ENCODE measurements at places on chromosomes 1 and 21.

DNA sequence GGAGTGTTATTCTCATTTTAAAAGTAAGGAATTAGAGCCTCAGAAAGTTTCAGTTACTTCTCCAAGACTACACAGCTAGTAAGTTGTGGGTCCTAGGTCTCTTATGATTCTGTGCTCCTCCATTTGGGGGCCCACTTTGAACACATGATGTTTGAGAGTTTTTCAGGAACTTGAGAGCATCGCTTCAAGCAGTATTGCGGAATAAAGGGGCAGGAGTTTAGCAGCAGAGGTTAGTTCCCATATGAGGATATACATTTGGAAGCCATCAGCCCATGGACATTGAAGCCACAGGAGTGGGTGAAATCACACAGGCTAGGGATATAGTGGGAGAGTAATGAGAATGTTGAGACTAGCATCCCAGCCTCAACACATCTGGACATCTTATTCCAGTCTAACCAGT lies 143.2 kb downstream of the RASAL2 start:
- no peak for DNase-seq

GRCh38 chr1:38151399-38151798 lies 104.8 kb upstream of the POU3F1 start:
- no peak for DNase-seq

DNA sequence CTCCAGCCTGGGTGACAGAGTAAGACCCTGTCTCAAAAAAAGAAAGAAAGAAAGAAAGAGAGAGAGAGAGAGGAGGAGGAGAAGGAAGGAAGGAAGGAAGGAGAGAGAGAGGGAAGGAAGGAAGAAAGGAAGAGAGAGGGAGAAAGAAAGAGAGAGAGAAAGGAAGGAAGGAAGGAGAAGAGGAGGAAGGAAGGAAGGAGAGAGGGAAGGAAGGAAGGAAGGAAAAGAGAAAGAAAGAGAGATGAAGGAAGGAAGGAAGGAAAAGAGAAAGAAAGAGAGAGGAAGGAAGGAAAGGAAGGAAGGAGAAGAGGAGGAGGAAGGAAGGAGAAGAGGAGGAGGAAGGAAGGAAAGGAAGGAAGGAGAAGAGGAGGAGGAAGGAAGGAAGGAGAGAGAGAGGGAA lies 82.2 kb upstream of the ATP1B1 start:
- DNase-seq = no peak

- no peak for DNase-seq
Observed at GRCh38 chr1:68140536-68140935, 90.1 kb upstream of the DIRAS3 start.

DNA sequence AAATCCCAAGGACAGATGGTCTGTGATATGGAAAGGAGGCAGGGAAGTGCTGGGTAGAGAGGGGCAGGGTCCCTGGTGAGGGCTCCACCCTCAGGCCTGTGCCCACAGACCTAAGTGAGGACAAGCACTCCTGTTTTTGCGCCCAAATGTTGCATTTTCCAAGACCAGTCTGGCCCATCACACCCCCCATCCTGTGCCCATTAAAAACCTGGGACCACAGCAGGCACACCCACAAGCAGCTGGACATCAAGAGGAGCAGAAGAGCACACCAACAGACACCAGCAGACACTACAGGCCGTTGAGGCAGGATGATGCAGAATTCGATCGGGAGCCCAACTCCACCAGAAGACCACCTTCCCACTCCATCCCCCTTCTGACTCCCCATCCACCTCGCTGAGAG lies 72.8 kb downstream of the DMRTA2 start:
- DNase-seq = no peak

DNA sequence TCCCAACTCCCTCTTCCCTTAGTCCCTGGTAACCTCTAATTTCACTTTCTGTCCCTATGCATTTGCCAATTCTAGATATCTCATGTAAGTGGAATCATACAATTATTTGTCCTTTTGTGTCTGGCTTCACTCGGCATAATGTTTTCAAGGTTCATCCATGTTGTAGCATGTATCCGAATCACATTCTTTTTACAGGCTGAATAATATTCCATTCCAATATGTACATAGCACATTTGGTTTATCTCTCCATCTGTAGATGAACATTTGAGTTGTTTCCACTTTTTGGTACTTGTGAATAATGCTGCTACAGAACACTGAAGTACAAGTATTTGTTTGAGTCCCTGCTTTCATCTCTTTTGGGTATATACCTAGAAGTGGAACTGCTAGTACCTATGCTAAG lies 857 bp upstream of the LYPLAL1 start:
- DNase-seq = no peak
